ENCODE measurements at places on chromosomes 16 and 17.

DNA sequence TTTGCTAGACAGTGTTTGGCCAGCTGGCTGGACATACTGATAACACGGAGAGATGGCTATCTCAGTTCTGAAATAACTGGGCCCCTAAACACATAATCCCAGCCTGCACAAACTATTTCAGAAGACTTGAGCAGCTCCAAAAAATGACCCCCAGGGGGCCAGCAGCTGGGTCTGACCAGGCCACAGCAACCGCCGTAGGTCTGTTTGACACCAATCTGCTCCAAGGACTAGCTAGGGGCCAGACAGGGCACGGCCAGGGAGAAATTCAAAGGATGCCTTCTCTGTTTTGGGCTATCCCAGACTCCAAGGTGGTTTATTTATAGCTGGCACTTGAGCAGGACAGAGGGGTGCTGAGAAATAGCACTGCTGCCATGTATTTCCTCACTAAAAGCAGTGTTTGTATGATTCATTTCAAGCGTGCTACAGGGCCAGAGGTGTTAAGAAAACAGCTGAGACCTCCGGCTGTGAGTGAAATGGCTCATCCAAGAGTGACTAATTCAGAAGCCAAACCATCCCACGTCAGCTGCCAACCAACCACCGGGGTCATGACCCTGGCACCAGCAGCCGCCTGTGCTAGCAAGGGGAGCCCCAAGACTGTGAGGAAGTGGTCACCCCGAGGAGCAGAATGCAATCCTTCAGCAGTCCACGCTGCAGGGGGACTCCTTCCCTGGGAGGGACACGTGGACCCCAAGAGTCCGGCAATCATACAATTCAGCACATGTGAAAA lies 5.7 kb downstream of the GGA2 start:
- DNase-seq, result no peak

DNA sequence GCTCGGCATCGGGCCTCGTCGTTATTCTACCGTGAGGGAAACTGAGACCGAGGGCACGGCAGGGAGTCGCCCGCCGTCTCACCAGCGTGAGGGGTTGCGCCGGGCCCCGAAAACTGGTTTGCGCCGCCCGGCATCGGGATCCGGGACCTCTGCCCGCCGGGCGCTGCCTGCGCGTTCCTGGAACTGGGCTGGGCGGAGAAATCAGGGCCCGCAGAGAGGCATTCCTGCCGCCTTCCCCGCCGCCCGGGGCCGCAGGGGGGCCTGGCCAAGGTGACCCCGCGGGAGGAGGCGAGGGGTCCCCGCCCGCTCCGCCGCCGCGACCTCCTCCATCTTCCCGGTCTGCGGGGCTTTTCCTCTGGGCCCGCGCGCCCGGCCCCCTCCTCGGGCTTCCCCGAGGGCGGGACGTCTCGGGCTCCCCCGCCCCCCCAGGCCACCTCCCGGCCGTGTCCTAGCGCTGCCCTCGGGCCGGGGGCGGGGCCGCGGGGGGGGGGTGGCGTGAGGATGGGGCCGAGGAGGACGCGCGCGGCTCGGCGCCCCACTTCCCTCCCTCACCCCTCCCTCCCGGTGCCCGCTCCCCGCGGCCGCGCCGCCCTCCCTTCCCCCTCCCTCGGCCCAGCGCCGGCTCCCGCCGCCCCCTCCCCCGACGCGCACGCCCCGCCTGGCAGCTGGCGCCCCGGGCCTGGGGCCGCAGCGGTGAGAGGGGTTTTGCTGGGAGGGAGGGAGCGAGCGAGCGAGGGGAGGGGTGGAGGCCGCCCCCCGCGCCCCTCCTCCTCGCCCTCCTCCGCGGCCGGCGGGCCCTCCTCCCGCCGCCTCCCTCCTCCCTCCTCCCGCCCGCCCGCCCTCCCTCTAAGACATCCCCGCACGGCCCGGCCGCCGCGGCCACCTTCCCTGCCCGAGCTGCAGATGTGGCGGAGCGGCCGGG lies at the start of gene GLIS2:
Gene GLIS2 (plus strand): TSS at position 882 of the 922 bp plus-strand sequence. CDS start 16,214 bp downstream, outside the sequence.
- no peak for DNase-seq

DNA sequence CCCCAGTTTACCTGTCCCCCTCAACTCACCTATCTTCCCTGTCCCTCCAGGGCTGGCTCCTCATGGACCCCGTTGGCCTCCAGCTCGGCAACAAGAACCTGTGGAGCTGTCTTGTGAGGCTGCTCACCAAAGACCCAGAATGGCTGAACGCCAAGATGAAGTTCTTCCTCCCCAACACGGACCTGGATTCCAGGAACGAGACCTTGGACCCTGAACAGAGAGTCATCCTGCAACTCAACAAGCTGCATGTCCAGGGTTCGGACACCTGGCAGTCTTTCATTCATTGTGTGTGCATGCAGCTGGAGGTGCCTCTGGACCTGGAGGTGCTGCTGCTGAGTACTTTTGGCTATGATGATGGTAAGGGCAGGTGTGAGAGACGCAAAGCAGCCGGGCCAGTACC lies 31.3 kb downstream of the NLRC5 start:
- no peak for DNase-seq

GRCh38 chr16:24555346-24555872 lies 16.0 kb downstream of the RBBP6 start:
- no peak for DNase-seq

DNA sequence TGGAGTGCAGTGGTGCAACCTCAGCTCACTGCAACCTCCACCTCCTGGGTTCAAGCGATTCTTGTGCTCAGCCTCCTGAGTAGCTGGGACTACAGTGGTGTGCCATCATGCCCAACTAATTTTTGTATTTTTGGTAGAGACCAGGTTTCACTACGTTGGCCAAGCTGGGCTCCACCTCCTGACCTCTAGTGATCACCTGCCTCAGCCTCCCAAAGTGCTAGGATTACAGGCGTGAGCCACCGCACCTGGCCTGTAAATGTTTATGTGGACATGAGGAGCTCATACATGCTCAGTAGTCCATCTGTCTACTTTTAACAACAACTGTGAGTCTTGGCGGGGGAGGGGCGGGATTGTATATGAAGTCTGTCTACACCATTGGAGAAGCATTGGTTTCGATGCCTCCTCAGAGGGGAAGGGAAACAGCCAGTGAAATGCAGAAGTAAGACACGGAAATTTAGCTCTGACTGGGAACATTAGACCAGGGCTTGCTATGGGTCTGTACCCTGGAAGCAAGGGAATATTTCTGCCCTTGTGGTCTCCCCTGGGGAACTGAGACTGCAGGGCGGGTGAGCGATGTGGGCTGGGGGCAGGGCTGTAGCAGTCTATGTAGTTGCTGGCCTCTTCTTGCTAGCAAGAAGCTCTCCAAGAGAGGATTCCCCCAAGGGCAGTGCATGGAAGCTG lies 9.3 kb downstream of the NUBP1 start:
- DNase-seq, result no peak

Measured in naive thymus-derived CD8-positive, alpha-beta T cell (primary cell).